ENCODE measurements at places on chromosomes 5 and 9.
A peak's percentile ranks its signal among the peaks of the same experiment; 100 is the strongest.

DNA sequence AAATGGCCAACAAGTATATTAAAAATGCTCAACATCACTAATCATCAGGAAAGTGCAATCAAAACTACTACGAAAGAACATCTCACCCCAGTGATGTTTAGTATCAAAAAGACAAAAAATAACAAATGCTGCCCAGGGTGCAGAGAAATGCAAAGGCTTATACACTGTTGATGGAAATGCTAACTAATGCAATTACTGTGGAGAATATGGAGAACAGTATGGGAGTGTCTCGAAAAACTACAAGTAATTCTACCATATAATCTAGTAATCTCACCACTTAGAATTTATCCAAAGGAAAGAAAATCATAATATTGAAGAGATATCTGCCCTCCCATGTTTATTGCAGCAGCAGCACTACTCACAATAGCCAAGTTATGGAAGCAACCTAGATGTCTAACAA is 246.5 kb upstream of the VLDLR start:
- DNase-seq, result no peak

GRCh38 chr9:132857031-132857430 is 21.1 kb downstream of the AK8 start:
- DNase-seq, result no peak

- DNase-seq, result no peak
Observed at GRCh38 chr5:124436294-124436693, 310.1 kb downstream of the ZNF608 start.

DNA sequence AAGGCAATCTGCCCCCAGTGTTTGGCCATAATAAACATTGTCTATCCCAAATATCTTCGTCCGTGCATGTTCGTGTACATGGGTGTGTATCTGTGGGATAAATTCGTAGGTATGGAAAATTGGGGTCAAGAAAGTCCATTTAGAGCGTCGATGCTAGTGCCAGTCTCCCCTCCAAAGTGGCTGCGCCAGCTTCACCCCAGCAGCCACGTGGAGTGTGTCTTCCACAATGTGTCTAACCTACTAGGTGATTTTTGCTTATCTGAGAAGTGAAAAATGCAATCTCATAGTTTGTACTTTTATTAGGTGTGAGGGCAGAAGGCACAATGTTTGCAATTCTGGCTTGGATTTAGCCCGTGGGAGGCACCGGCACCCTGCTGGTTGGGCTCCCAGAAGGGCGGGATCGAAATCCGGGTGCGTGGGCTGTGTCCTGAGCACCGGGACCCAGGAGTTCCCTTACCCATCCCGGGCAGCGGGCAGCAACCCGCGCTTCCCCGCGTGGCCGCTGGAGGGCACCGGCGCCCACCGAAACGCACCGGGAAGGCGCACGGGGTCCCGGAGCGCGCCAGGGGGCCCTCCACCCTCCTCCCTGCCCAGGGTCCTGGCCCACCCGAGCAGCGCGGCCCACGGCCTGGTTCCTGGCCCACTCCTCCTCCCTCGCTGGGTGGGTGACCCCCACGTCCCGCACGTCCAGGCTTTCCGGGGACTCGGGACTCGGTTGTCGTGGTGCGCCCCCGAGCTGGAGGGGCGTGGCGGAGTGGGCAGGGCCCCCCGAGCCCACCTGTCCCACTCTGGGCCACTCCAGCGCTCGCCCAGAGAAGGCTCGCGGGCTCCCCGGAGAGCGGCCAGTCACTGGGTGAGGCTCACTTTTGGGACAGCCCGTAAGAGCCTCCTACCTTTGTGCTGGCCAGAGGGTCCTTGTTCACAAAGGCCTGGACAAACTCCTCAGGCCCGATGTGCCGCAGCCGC is 55.4 kb upstream of the RNF130 start:
- DNase-seq, result no peak

GRCh38 chr5:128287740-128288139 is 204.2 kb downstream of the SLC12A2 start:
- DNase-seq, result no peak

GRCh38 chr9:26310294-26310693 is 582.3 kb downstream of the CAAP1 start:
- no peak for DNase-seq

DNA sequence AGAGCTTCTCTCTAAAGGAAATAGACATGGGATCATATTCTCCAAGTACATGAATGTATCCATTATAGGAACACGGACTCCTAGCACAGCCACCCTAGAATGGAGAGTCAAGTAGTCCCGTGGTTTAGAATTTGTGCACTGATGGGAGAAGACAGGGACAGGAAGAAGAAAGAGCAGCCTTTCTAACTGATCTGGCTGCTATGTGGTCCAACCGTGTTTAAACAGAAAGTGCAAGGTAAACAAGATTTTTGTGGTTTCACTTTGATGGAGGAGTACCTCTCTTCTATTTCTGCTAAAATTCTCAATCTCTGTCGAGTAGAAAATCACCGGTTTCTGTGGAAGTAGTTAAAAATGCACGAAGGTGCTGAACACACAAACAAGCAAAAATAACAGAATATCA is 171.3 kb downstream of the ST8SIA4 start:
- peak; percentile 18 for DNase-seq

DNA sequence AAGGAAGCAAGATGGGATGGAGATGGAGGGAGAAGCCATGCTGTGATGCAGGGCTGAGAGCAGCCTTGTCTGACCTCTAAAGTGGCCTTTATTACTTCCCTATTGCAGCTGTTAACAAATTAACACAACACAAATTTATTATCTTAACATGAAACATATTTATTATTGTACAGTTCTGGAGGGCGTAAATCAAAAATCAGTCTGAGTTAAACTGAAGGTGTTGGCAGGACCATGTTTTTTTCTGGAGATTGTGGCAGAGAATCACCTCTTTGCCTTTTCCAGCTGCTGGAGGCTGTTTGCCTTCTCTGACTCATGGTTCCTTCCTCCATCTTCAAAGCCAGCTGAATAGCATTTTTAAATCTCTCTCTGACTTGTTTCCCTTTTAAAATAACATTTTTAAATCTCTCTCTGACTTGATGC is 7.2 kb upstream of the MCC start:
- DNase-seq, result no peak

DNA sequence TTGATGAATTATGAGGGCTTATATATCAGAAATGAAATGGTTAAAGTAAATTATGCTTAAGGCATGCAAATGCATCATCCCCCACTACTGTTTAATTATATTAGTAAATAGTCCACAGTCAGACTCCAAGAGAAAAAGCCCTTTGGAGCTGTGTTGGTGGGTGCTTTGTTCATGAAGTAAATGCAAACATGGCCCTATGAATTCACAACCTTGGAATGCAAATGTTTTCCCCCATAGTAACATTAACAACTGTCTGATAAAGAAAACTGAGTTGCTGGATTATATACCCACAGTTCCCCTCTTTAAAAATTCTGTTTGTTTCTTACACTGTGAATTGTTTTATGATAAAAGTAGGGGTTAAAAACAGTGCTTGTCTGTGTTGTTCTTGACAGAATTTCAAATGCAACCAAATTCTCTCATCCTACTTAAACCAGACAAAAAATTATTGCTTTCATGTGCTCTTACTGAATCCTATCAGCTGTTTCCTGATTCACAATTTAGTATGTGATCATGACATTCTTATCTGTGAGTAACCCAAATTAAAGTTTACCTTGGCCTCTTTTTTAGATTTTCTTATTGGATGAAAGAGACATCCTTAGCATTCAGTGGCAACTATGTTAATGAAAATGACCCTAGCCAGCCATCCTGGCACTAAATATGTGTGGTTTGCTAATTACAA is 48.5 kb upstream of the SNCAIP start:
- no peak for DNase-seq

- DNase-seq, result no peak
Observed at GRCh38 chr5:135881244-135881643, 14.4 kb downstream of the IL9 start.

GRCh38 chr5:56128113-56128512 is 105.0 kb downstream of the ANKRD55 start:
- no peak for DNase-seq

GRCh38 chr9:136996361-136997292 is at the start of gene CLIC3:
Gene CLIC3 (minus strand): TSS chr9:136996568. CDS start chr9:136996543, 25 bp downstream.
- DNase-seq, result peak; percentile 81

GRCh38 chr5:126445502-126446174 is 22.4 kb downstream of the GRAMD2B start:
- no peak for DNase-seq

DNA sequence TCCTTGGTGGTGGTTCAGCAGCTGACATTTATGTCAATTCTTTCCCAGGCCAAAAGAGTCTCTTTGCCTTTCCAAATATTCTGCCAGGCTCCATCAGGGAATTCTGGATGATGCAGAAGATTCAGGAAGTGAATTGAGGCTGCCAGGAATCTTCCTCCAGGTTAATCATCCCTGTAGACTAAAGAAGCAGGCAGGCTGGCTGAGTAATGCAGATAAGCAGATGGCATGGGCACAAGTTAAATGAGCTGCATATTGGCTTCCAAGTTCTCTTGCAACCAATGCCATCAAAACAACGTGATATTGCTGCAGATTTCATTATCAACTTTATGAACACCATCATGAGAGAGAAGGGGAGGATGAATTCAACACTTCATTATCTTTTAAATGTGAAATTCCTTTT is 324.5 kb downstream of the KCNN2 start:
- DNase-seq, result no peak

DNA sequence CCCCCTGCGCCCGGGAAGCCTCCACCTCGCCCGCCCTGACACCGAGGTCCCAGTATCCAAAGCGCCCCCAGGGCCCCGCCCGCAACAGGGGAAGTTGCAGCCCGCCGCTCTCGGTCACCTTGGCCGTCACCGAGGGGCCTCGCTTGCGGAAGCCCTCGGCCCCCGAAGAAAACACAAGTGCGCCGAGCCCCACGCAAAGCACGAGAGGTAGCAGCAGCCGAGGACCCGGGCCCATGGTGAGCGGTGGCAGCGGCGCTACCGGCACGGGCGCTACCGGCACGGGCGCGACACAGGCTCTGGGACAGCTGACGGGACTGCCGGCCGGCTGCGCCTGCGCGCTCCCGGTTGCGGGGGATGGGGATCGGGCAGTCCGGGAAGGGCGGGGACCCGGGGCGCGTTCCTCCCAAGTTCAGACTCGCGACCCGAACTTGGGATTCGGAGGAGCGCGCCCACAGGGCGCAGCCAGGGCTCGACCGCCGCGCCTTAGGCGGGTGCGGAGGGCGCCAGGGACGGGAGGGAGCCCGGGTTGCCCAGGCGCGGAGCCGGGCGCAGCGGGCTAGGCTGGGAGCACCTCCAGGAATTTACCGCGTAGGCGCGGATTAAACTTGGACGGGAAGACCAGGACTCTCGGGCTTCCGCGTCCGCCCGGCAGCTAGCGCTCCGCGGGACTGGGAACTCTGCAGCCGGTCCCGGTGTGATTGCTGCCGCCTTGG is at the start of gene PPIC:
PPIC (minus strand) TSS at position 335 of the 713 bp plus-strand sequence; CDS start at position 235, 100 bp downstream.
- peak; percentile 89 for DNase-seq

DNA sequence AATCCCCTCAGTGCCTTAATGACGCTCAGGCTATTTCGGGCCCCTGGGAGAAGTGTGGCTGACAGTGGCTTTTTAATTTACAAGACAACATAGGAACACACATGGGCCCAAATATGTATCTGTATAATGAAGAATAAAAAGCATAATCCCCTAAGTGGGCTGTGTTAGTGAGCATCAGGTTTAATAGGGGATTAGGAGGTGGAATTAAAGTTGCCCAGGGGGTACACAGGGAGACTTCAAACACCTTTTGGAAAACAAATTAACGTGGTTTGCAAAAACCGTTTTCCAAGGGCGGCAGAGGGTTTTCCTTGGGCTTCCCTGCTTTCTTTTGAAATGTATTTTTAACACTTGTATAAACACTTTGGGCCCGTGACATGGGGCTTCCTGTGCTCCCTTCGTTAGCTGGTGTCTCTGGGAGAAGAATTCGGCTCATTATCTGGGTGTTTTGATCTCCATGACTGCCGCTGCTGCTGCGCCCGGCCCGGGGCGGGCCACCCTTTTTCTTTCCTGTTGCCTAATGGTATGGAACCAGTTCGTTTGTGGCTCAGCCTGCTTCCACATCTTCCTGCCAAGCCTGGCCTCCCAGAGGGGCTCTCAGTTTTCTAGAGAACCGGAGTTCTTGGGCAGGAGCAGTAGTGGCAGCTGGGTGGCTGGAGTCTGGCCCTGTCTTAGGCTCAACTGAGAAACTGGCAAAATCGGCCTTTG is 173.0 kb downstream of the MACROH2A1 start:
- DNase-seq, result peak; percentile 43

DNA sequence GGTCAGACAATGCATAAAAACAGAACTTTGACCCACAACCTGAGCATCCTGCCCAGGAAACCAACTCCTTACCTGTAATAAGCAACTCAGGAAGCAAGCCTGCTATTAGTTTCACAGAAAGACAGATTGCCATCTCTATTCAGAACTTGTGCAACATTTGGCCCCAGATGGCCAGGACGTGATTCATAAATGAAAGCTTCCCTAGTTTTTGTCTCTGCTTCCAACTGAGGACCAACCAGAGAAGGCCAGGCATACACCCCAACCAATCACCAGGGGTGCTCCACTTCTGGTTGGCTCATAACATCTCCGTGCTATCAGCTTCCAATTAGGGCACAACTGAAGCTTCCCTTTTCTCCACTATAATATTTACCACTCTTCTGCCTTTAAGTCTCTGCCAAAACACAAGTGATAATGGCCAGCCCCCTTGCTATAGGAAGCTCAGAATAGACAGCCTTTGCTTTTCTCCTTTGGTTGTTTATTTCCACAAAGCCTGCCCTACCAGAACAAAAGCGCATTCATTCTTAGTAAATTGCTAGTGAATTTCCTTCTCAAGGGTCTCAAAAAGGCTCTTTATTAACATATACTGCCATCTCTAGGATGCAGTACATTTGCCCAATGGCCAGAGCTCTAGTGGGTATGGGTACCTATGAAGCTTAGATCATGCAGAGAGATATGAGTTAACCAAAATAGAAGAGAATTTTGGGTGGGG is 289.7 kb upstream of the DAP start:
- no peak for DNase-seq
